ENCODE measurements at places on chromosomes 11 and 22.

DNA sequence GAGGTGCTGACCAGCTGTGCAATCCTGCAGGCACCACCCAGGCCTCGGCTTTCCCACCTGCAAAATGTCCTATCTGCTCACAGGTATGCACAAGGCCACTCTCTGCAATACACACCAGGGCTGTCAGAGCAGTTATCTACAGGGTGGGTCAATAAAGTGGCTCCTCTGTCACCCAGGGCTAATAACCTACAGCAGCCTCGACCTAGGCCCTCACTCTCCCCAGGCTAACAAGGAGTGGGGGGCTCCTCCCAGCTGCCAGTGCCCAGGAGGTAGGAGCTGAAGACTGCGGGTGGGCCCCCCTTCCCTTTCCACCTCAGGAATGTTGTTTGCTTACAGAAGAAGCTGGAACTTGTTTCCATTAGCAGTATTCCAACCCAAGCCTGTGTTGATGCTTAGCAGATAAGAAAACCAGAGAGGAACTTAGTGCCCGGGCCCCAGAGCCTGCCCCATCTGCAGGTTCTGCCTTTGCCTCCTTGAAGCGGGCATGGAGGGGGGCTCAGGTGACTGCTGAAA is 26.8 kb downstream of the MYH9 start:
- no peak for DNase-seq

- DNase-seq = no peak
Measured at GRCh38 chr11:35787013-35787504, 124.5 kb downstream of the TRIM44 start.

GRCh38 chr22:42399315-42400271 is 32.6 kb downstream of the NFAM1 start:
- no peak for DNase-seq

DNA sequence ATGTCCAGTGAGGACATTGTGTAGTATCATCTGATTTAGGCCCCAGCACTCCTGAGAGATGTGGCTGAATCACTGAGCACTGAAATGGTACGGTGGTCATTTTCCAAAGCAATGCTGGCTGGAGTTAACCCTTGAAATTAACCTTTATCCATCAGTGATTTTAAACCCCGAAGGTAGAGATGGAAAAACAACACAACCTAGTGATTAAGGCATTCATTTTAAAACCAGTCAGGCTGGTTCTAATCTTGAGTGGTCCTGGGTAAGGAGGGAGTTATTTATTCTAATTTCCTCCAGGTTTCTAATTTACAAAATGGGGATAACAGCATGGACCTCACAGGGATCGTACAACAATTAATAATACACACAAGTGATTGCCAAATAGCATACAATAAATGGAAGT is 6.6 kb upstream of the CSNK2A3 start:
- no peak for DNase-seq

- no peak for DNase-seq
Measured at GRCh38 chr11:60447846-60448245, 7.8 kb upstream of the MS4A1 start.

- DNase-seq = no peak
Measured at GRCh38 chr11:67437082-67437808, at the start of gene PTPRCAP. PTPRCAP (minus strand) TSS chr11:67437682; CDS start chr11:67437619, 63 bp downstream.

DNA sequence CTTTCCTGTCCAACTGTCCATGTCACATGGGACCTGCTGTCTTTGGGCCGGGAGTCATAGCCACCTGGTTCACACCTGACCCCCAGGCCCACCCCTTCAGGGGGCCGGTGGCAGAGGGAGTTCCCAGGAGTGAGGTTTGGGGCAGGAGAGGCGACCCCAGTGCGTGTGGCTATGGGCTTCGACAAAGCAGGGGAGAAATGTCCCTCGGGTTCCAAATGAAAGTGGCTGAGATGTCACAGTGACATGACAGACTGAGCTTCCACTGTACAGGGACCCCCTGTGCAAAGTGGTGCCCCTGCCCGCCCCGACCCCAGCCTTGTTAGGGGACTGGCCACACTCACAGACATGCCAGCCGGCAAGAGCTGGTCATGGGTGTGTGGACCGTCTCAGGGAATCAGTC is 1297.0 kb downstream of the BRD1 start:
- DNase-seq = no peak

- DNase-seq = peak; percentile 31
Measured at GRCh38 chr11:60995798-60996197, 24.3 kb downstream of the CD6 start.

DNA sequence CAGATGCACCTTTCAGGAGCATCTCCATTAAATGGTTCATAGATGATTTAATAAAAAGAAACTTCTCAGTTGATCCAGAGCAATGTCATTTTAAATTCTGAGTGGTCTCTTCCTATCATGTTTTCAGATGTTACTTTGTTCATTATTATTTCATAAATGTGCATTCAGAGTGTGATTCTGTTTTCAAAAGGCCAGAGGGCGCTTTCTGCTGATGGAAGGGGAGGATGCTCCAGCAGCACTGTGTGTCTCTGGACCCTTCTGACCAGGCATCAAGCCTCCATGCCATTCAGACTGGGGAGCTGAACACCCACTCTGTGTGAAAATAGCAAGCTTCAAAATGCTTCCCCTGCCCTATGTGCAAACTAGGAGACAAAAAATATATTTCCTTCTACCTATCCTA is 23.9 kb upstream of the CRTAM start:
- no peak for DNase-seq

- no peak for DNase-seq
Measured at GRCh38 chr11:41845066-41845465, 385.6 kb upstream of the LRRC4C start.

DNA sequence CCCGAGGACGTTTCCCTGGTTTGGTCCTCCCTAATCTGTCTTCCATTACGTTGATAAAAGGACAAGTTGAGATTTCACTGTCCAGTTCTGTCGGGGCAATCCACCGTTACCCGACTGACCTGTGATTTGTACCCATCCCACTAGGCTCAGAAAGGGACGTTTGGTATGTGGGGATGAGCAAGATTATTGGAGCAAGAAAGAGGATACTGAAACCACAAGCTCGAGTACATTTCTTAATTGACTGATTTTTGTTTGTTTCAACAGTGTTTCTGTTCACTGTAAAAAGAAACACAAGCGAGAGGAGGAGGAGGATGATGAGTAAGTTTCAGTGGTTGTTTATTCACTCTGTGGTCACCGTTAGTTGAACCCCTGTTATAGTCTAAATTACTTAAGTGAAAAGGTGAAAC is 969 bp downstream of the CCDC117 start:
- DNase-seq = peak; percentile 47

- DNase-seq = no peak
Measured at GRCh38 chr11:77503006-77503405, 29.1 kb upstream of the PAK1 start.

DNA sequence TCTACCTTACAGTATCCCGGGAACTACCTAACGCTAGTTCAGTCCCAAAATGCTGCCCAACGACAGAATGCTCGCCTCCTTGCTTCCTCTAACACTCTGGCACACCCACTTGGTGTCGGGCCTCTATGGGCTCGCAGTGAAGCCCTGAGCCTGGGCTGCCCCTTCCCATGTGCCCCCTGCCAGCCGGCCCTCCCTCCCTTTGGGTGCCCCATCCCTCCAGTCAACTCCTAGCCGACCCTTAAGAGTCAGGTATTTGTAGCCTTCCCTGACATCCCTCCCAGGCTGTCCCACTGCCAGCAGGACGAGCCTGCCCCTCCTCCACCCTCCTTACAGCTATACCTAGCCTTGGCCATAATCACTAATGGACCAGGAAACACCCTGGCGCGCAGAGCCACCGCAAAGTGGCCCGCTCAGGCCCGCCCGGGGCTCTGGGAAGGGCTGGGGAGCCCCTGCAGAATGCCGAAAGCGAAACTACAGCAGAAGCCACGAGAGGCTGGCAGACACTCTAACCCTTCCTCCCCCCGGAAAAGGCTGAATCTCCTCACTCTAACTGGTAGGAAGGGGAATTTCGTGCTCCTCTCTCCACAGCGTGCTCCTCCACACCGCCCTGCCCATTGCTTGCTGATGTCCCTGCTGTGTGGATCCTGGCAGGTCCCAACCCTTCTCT is 8.2 kb downstream of the CBX7 start:
- DNase-seq = peak; percentile 12

DNA sequence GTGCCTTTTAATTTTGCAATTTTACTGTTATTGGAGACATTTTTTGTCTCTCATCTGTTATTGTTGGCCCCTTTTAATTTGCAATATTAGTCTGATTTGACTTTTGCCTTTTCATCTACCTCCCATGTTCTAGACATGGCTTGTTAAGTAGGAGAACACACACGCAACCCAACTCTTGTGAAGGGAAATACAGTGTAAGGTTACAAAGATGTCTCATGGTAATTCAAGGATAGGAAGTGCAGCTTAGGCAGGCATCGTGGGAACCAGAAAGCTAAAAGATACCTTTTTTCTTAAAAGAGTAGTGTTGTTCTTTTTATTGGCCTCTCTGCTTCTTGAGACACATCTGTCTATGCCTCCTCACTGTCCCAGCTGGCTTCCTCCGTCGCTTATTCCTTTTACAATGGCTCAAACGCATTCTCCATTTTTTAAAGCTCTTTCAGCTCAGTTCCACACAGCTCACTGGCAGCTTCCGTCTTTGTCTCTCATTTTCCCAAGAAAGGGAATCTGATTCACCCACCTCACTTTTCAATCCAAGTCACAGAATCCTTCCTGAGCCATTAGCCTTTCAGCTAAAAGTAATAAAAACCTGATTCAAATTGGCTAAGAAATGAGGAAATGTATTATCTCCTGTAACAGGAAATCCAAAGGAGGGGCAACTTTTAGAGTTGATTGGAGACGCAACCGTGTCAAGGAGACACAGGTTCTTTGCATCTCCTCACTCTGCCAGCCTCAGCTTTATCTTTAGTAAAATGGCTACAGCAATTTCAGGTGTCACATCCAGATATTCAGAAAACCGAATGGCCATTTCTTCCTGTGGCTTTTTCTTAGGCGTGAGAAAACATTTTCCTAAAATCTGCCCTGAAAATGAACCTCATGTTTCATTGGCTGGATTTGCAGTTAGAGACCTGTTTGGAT is 57.2 kb downstream of the SIK2 start:
- DNase-seq = no peak

DNA sequence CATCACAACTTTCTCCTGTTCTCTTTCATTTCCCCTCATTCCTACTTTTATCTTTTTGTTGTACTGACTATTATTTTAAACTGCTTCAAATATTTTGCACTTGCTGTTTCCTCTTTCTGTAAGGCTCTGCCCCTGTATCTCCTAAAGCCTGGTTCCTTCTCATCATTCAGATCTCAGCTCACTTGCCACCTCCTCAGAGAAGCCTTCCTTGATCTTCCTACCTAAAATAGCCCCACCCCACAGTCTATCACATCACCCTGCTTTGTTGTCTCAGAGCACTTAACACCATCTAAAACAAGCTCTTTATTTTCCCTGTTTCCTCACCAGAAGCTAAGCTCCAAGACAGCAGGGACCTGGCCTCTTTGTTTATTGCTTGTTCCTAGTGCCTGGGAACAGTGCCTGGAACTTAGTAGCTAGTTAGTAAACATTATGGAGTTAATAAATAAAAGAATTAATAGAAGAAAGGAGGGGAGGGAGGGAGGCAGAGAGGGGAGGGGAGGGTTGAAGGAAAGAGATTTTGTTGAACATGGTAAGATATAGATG is 2.5 kb upstream of the STK33 start:
- no peak for DNase-seq

- peak; percentile 23 for DNase-seq
Measured at GRCh38 chr11:79076526-79077115, 364.2 kb downstream of the TENM4 start.

GRCh38 chr22:26554956-26555355 is 35.0 kb downstream of the TPST2 start:
- no peak for DNase-seq

DNA sequence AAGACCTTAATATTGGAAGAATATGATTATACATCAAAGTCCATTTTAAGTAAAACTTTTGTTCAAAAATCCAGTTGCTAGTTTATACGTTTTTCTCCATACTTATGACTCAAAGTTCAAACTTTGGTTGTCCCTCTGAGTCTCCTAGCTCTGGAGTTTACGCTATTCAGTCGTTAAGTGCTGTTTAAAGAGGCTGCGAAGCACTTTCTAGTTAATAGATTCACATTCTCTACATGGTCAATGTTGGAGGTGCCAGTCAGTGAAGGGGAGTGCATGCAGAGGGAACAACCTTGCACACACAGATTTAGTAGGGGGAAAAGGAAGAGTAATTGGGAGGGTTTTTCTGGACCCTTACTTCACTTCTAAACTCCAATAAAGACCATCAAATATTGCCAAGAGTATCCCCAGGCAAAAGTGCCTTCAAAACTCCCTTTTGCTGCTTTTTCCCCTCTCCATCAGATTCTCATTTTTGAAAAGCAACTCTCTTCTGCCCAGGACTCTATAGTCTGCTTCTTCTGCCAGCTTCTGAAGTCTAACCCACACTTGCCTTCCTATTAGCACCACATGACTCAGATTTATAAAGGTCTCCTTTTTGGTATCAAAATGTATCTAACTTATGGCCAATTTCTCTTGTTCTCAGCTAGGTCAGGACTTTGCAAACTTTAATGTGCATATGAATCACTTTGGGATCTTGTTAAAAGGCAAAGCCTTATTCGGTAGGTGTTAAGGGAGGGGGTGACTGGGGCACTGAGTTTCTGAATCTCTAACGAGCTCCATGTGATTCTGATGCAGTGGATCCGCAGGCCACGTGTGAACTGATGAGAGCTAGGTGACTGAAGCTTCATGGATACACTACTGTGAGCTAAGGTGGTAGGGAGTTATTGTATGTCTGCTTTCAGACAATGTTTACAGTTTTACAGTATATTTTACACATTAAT is 96.2 kb upstream of the MTMR2 start:
- no peak for DNase-seq

- peak; percentile 15 for DNase-seq
Measured at GRCh38 chr22:21972293-21972779, 10.3 kb downstream of the TOP3B start.

DNA sequence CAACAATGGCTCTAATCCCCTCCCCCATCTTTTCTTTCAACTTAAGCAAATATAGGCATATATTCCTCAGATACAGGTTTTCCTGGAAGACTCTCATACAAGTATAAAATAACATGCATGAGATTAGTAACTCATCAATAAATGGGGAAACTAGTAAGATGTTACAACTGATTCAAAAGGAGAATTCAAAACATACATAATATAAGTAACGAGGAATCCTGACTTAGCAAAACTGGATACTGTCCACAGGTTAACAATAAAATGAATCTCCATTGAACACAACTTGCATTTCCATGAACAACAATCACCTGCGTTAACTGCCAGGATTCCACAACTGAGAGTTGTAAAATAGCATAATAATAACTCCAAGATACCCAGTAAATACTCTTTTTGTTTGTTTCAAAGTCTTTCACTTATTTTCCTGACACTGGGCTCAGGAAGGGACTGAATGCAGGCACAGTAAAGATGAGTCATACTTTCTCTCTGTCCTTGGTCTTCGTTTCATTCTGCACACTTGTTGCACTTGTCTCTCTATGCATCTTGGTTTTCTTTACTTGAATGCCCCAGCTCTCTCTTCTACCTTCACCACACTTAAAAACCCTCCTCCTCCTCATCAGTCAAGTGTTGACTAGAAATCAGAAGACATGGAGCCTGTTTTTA is 8.1 kb downstream of the APIP start:
- DNase-seq = no peak

- no peak for DNase-seq
Measured at GRCh38 chr11:128519338-128519737, 68.0 kb downstream of the ETS1 start.

GRCh38 chr11:353179-353873 is 16.0 kb upstream of the B4GALNT4 start:
- DNase-seq = peak; percentile 32

All from bronchial epithelial cell (primary cell).